ENCODE measurements at places on chromosomes 12 and 14.

- no peak for DNase-seq
Observed at GRCh38 chr12:18383203-18383602, 121.9 kb downstream of the PIK3C2G start.

GRCh38 chr14:34220921-34221320, 241.1 kb downstream of the SPTSSA start:
- DNase-seq = no peak

- DNase-seq = no peak
Observed at GRCh38 chr12:91189516-91189915, 6.9 kb upstream of the DCN start.

DNA sequence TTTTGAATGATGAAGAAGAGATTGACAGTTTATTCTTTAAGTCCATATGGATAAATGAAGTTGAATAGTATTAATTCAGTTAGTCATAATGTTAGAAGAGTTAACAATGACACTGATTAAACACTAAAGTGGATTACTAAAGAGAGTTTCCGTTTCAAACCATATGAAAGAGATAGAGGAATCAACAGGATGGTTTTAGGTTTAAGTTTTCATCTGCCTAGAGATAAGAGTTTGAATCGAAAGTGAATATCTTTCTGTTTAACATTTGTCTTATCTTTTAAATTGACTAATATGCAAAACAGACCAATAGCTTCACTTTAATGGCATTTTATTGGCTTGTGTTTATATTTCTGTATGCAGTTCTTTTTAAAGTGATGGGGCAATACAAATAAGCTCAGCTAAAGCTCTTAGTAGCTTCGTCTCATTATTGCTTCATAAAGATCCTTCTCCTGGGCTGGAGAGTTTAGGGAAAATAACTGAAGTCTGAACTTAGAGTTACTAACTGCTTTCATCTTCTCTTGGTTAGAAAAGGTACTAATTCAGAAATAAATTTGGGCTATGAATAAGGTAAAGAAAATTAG, 66.0 kb downstream of the MIPOL1 start:
- DNase-seq = no peak

All from SIG-M5 (cell line).